IMR-90 (cell line): ENCODE measurements at places on chromosomes 12 and 14. TPM values are rescaled to one million over a fixed set of nuclear protein-coding genes. Genes with fewer than 3 reads are reported as not detected.

GRCh38 chr12:16949371-16949770, 343.4 kb upstream of the LMO3 start:
- DNase-seq: no peak

DNA sequence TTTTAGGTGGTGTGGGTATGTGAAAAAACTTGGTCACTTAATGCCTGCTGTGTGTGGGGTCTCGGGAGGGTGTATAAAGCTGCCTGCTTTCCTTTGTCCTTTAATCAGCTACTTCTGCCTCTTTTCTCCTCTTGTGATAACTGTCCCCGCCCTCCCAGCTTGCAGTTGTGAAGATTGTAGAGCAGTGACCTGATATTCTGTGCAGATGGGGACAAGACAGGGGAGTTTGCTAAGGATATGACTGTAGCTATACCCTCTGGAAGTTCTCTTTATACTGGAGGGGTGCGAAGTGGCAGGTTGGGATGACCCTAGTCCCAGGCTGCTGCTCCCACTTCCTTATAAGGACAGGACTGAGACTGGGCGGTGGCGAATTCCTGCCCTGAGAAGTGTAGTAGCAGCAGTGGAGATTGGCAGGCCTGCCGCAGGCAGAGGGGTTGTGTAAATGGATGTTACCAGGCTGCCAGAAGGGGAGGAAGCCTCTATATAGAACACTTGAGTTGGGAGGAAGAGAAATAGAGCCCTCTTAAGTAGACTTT, 835 bp downstream of the MYL6 start:
- DNase-seq: peak; percentile 58

GRCh38 chr14:95493503-95493902, 22.9 kb downstream of the SYNE3 start:
- no peak for DNase-seq

GRCh38 chr12:53014709-53015108, 8.5 kb downstream of the EIF4B start:
- DNase-seq: no peak

- no peak for DNase-seq
These were observed 183.6 kb downstream of the CRADD start for GRCh38 chr12:93860668-93861373.

- peak; percentile 67 for DNase-seq
These were observed 19.7 kb downstream of the SYNE3 start for GRCh38 chr14:95496690-95497259.

DNA sequence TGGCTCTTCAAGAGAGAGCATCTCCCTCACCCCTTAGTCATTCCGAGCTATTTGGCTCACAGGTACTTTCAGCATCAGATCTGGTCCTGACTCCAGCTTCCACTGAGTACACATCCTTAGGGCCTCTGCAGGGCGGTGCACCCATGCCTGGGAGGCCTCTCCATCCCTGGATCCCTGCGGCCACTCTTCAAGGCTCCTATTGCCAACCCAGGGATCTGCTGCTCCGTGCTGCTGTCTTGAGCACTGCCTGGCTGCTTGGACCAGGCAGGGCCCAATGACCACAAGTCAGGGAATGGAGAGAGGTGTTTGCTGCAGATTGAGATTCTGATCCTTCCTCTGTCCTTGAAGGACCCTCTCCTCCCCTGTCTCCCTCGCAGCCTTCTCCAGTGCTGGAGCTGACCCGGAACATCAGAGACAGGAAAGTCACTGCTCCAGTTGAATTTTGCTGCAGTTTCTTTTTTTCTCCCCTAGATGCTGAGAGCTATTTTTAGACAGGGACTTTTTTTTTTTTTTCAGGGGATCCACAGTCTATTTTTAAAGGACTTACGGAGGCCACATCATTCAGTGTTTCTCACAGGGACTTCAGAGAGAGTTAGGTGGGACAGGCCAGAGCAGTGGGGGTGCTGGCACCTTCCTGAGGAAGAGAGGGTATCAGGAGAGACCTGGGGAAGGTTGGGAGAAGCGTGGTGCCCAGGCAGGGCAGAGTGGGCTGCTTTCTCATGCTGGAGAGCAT, 50.1 kb upstream of the KCNA1 start:
- DNase-seq: no peak

DNA sequence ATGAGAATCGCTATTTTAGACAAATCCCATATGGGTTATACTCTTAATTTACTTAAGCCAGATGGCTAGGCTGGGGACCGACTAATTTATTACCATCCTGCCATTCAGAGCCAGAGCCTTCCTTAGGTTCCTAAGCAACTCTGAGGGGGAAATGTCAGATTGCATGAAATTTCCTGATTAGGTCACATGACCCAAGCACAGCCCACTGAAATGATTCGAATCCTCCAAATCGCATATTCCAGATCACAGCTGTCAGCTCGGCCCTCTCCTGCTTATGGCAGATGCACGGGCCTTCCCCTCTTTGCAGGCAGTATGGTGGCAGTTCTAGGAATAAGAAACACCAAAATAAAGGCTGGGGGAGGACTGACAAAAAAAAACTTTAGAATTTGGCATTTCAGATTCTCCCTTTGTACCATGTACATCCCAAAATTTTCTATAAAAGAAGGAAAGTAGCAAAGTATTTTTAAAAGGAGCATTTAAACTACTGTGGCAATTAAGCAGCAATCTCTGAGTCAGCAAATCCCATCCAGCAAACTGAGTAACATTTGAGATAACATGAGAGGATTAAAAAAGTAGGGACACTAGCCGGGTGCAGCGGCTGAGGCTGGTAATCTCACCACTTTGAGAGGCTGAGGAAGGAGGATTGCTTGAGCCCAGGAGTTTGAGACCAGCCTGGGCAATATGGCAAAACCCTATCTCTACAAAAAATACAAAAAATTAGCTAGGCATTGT, 30.5 kb upstream of the NUDT4 start:
- no peak for DNase-seq

DNA sequence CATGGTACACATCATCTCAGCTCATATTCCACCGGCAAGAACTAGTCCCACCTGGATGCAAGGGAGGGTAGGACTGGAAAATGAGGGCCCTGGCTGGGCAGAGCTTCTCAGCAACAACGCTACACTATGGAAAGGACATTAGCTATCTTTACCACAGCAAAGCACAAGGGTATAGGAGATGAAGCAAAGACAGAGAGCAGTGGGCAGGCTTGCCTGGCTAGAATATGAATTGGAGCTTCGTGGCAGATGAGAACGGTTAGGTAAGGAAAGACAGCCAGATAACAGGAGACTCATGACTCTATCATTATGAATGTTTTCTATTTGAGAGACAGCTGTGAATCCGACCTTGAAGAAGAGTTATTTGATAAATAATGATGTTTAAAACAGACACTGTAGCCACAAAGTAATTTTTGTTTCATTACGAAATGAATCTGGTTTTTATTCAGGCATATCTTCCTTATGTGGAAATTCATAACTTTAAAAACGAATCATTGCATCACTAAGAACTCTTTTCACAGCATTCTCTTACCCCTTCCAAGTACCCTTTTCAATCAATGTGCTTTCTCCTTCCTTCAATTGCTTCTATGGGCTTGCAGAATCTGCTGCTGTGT, 59.1 kb upstream of the PCED1B start:
- DNase-seq: no peak

- no peak for DNase-seq
These were observed 25.4 kb upstream of the NFKBIA start for GRCh38 chr14:35429951-35430350.

DNA sequence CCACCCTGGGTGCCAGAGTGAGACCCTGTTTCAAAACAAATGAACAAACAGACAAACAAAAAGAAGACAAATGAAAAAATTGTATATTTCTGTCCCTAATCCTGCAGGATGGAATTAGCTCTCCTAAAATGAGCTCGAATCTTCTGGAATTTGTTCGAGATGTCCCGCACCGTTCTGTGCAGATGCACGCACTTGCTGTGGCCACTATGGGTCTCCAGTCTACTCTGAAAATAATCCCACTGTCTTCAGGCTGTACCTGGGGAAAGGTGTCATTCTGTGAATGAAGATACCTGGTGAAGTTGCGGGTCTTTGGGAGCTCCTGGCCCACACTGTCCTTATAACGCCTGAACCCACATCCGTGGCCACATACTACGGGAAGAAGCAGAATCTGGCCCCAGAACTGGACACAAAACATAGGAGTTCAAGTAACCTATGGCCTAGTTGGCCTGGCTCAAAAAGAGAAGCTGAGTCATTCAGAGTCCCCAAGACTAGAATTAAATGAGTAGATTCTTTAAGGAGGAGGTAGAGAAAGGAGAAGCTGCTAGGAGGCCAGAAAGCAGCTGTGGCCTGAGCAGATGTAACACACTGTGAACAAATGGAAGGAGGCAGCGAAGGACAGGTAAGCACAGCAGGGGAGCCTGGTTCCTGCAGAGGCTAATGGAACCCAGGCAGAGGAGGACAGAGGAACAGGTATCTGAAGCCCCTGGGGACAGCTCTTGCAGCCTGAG, 108.6 kb downstream of the FOXN3 start:
- peak; percentile 54 for DNase-seq

STYK1 gene
- 0.72 and 1.1 TPM in 2 replicates for total RNA-seq

HSPB8 gene
- 12.8 and 12.9 TPM in 2 replicates for total RNA-seq

RNU4-1 gene
- total RNA-seq: under 0.01 TPM in 2 replicates

SERPINA12 gene
- not detected in 2 replicates for total RNA-seq
